ENCODE measurements at places on chromosomes 7 and 10.
A peak's percentile ranks its signal among the peaks of the same experiment; 100 is the strongest.

DNA sequence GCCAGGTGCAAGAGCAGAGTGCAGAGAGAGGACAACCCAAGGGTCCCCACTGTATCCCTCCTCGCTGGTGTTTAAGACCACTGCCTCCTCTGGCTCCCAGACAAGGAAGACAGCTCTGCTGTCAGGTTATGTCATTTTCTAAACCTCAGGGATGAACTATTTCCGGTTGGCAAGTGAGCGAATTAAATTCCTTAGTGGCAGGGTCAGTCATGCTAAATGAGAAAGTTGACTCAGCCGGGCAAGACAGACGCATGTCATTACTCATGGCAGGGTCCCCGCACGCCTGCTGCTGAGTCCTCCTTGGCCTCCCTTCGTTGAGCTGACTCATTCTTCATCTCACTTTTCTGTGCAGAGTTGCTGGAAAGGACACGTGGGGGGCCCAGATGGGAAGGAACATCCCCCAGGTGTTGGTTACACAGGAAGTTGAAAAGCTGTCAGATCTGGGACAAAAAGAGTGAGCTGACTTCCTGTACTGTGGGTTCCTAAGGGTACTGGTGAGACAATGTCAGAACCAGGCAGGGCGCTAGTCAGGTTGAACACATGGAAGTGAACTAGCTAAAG is 47.1 kb upstream of the UCN3 start:
- DNase-seq: no peak

- DNase-seq: no peak
These were observed 18.8 kb downstream of the KLF6 start for GRCh38 chr10:3766046-3766756.

DNA sequence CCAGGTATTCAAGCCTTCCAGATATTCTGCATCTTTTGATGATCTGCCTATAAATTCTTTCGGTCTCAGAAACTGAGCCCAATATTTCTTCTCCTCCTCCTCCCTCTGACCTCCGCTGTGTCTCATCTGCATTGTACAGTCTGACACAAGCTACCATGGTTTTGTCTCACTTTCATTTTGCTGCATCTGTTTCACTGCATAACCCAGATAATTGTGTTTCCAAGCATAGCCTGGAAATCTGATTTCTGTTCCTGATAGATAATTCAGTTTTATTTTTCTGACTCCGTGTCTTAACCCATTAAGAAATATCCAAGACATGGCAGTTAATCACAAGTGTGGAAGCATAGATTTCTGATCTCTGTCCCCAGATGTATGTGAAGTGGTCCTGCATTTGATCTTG is 374.2 kb upstream of the SEMA3A start:
- DNase-seq: no peak

DNA sequence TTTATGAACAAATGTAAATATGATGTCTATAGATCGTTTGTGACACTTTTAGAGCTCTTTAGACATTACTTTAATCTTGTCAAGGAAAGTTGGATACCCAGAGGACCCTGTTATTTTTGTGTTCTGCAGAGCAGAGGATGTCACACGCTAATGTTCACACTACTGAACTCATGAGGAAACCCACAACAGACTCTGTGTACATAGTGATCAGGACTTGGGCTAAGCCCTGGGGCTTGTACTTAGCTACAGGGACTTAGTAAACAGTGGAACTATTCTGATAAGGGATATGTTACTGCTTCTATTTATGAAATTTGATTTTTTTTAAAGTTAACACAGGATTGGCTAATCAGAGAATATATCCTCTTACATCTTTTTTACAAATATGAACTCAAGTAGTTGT is 36.1 kb upstream of the ZNF518A start:
- no peak for DNase-seq

- no peak for DNase-seq
These were observed 32.6 kb downstream of the AP5Z1 start for GRCh38 chr7:4808026-4808425.

DNA sequence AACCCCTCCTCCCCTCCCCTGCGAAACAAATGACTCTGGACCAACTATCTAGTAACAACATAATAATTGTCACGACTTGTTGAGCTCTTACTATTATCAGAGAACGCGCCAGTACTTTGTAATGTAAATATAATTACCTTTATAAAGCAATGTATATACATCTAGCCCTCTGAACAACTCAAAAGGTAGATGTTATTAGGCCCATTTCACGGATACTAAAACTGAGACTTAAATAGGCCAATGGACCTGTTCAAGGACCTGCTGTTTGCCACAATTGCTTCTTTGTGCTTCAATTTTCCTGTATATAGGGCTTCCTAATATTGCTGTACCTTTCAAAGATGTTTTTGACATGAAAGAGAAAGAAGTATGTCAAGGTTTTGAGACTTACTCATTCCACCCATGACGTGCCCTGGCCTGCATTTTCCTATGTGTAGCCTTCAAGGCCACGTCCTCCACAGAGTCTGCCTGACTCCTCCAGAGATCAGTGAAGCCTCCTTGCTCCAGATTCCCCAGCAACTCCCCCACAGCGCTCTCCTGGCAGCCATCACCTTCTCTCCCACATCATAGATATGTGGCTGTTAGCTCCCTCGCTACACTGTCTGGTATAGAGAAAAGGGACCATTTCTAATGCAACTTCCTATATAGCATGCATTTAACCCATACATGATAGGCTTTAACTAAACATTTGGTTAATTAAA is 156.6 kb downstream of the SKIDA1 start:
- no peak for DNase-seq

- no peak for DNase-seq
These were observed 67.3 kb upstream of the NPY start for GRCh38 chr7:24216576-24217125.

- DNase-seq: no peak
These were observed 94.4 kb downstream of the VOPP1 start for GRCh38 chr7:55477781-55478374.

- no peak for DNase-seq
These were observed 72.7 kb upstream of the AOAH start for GRCh38 chr7:36796850-36797536.

GRCh38 chr10:93386631-93387369 is 95.3 kb downstream of the MYOF start:
- no peak for DNase-seq

DNA sequence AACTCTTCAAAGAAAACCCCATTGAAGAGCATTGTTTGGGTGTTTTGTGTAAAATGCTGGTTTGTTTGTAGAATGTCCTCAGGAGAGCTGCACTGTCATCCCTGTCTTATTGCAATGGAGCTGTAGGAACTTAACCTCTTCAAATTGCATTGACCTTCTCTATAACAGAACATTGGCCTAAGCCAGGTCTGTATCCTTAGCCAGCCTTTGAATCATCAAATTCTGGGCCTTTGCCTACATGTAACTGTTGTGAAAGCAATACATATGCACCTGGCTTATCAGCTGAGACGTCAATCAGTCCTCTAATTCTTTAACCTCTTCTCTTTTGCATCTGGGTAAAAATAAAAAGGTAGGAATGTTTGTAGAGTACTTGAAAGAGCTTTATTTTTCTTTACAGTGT is 196.0 kb downstream of the CSTF2T start:
- DNase-seq: no peak

DNA sequence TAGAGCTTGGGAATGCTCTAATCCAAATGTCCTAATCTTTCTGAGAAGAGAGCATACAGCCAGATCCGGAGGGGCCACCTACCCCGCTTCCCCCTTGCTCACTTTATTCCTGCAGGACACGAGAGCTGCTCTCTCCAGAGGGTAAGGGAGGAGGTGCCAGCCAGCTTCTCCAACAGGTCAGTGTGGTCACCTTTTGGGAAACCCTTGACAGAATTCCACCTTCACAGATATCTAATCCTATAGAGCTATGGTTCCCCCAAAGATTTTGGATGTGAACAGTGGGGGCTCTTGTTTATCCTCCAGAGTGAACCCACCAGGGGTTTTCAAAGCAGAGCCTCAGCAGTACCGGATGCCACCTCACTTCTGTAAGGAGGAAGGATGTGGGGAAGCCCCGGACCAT is 34.6 kb upstream of the C10orf90 start:
- DNase-seq: no peak

- DNase-seq: peak; percentile 51
These were observed 197.3 kb upstream of the PODXL start for GRCh38 chr7:131753620-131754222.

GRCh38 chr7:127699853-127700252 is 47.9 kb downstream of the SND1 start:
- DNase-seq: no peak

- no peak for DNase-seq
These were observed 108.8 kb downstream of the SGMS1 start for GRCh38 chr10:50514995-50515394.

- no peak for DNase-seq
These were observed 32.7 kb upstream of the TARP start for GRCh38 chr7:38306171-38306570.

- DNase-seq: no peak
These were observed 70.2 kb upstream of the LAMB4 start for GRCh38 chr7:108200326-108200725.

DNA sequence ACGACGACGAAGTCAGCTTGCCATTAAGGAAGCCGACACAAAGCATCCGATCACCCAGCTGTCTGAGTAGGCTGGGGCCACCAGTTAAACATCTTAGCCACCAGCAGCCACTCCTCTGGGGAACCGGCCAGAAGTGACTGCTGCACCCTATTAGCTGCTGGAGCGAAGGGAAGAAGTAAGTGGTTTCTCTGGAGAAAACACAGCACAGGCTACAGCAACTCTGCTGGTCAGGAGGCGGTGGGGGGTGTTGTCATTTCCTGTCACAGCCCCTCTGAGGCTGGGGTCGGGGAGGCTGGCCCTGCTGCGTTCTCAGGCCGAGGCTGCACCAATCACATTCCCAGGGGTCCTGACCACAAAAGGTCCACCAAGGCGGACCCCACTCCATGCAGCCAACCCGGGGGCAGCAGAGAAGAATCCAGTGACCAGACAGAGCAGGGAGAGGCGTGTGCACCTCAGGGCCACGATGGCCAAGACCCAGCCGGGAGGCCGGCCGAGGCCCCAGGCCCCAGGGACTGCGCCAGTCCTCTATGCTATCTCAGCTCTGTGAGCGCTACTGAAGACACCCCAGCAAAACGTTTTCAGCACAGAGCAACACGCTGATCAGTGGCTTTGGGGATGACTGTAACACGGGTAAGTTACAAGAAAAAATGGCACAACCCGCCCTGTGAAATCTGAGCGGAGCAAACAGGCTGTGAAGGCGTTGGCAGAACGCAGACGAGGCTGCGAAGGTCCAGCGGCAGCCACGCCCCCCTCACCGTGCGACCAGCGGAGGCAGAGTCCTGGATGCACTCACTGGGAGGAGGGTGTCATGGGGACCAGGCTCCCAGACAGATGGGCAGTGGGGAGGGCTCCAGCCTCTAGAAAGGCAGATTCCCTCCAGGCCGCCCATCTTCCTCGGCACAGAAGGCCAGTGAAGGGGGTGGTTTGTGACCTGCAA is 24.8 kb downstream of the STK32C start:
- DNase-seq: peak; percentile 56

DNA sequence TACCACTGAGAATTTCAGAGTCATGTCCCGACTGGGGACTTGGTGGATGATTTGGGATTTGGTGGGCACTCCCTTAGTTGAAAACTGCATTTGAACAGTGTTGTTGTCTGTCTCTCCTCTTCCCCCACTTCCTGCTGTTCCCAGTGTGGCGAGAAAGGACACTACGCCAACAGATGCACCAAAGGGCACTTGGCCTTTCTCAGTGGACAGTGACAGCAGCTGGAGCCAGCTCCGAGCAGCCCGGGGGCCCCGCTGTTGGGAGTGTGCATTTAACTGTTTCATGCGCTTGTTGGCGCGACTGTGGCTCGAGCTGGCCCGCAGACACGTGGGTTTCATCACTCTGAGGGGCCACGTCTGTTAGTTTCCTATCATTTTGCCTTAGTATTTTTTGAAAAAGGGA is 9.7 kb downstream of the ATP5MF start:
- DNase-seq: no peak
